Stimulated activated CD4-positive, alpha-beta T cell treated with anti-CD3 and anti-CD28 coated beads, Interleukin-12 subunit alpha, Interleukin-12 subunit beta, amount 100 ng/mL, for 48 hours (primary cell): ENCODE measurements at places on chromosomes 12 and 14.
A peak's percentile ranks its signal among the peaks of the same experiment; 100 is the strongest.

DNA sequence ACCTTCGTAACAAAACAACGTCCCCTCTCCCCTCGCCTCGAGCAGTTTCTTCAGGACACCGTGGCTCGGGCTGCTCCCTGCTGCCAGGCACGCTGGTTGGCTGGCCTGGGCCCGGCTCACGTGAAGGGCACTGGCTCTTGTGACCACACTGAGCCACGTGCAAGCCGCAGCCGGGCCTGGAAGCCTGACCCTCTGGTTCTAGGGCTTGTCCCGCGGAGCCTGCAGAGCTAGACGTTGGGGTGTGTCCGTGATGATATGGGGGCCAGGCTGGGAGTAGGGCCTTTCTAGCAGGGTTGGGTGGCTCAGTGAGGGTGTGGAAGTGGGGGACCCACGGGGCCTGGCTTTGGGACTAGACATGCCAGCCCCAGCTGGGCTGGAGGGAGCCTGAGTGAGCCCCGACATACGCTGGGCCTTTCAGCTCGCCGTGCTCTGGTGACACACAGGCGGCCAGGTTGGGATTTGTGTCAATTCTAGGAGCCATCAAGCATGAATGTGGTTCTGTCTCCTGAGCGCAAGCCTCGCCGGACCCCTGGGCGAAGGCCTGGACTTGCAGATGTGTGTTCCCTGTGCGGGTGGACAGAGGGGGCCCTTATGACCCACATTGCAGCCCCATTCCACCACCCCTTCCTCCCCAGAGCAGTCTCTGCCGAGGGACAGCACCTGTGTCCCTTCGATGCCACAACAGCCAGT lies 13.6 kb upstream of the AMN start:
- DNase-seq = no peak

GRCh38 chr14:96170961-96171592 lies 33.6 kb upstream of the BDKRB2 start:
- DNase-seq = no peak

GRCh38 chr14:49808780-49809179 lies 40.8 kb downstream of the KLHDC2 start:
- no peak for DNase-seq

DNA sequence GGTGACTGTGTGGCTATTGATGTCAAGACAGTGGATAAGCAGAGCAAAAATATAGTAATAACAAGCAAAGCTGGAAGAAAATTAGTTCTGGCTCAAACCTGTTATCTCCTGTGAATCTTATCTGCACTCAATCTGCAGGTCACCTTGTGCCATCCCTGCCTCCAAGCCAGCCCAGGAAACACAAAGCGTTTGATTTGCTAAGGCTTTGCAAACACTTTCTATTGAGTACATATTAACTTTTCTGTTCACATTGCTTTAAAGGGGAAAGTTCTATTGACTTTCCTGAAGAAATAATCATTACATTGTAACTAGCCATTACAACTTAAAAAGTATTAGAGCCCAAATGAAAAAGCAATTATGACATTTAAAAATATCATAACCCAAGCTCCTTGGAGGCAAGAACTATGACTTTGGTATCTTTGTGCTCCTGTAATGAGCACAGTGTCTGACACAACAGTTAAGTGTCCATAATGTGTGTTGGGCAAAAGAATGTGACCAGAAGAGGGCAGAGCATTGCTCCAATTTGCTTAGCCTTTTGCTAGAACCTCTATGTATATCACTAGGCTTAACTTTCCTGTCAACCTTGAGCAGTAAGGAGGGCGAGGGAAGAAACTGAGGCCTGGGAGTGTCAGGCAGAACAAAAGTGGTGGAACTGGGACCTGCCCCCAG lies 24.7 kb downstream of the SERPINA3 start:
- no peak for DNase-seq

- DNase-seq = no peak
Observed at GRCh38 chr12:116773276-116773731, 35.2 kb downstream of the RNFT2 start.

DNA sequence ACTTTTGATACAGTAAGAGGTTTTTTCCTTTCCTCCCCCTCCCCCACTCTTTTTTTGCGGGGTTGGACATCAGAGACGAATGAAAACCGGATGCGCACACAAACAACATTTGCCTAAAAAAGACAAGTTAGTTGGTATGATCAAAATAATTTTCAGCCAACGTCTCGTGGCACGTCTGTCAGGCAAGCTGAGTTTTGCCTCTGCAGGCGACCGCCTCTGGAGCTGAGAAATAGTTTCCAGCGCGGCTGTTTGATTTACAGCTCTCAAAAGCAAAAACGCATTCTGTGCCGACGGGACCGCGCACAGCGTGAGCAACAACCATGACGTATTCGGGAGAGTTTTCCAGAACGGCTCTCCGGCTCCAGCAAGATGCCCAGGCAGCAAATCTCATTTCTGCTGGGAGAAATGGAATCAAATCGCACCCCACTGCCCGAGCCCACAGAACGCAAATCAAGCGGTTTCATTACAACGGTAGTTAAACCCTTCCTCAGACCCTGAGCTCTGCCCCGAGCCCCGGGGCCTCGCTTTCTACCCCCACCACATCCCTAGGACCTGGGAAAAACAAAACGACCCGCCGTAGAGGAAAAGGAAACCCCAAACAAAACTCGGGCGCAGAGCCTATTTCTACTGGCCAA lies 14.2 kb upstream of the CALM1 start:
- peak; percentile 48 for DNase-seq

GRCh38 chr12:44314007-44314500 lies 478.2 kb downstream of the TMEM117 start:
- DNase-seq = no peak

DNA sequence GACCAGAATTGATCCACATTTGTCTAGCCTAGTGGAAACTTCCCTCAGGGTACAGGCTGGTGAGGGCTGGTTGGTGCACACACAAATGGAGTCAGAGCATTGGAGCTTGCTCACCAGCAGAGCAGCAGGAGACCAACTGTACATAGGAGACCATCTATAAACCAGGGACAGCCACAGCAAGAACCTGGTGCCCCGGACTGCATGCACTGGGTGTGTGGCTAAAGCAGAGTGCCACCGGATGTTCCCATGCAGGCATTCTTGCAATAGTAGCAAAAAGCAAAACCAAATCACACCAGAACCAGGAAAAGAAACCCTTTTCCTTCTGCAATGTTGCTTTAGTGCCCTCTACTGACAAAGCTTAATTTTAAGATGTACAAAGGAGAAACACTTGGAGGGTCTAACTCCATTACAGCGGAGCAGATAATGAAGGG lies 136.4 kb downstream of the MDGA2 start:
- no peak for DNase-seq

- DNase-seq = no peak
Observed at GRCh38 chr14:33836203-33836899, 114.5 kb downstream of the EGLN3 start.

- no peak for DNase-seq
Observed at GRCh38 chr14:96623676-96624484, 121.7 kb downstream of the PAPOLA start.

DNA sequence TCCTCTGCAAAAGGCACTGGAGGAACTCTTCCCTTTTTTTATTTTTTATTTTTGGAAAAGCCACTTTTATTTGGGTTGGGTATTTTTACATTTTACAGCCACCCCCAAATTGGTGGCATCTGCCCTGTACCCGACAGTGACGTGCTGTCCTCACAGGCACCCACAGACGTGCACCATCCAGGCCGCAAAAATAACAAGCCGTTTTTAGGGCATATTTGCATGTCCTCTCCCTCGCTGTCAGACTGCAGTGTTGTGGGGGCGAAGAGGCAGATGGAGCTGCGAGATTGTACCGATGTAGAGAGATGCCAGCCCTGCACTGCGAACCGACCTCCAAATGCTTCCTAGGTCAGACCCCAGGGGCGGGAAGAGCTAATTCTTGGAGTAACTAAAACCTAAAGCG lies 12.2 kb downstream of the JDP2 start:
- no peak for DNase-seq

DNA sequence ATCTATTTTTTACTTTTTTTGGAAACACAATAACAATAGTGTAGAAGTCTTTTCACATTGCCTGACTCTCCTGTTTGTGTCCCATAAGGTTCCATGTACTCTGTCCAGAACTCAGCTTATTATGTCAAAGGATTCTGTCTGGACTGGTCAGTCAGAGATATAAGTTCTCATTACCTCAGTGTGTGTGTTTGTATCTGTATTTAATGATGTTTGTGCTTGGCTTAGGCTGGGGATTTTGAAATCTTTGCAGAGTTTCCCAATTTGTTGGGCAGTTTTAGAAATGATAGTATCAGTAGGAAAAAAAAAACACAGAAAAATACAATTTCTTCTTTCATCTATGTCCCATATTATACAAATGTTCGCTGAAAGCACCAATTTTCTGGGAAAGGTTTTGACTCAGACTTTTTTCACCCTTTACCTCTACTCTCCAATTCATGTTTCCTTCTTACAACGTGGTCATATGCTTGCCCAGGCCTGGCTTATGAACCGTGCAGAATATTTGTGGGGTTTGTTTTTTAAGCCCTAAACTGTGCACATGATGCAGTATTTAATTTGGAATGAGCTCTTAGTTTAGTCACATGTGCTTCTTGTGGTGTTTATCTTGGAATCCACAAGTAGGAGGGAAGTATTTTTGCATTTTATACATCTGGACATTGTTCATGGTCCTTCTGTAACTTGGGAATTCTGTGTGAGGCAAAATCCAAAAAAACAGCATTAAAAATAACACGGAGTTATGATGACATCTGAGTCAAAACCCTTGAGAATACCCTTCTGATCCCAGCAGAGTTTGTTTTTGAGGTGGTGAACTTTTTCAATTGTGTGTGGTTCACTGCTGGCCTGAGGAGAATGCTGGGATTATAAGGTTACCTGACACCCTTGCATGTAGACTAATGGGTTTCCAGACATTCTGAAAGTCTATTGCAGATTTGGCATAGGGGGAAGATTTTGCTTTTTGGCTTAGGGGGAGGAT lies 121.2 kb downstream of the RAD51B start:
- no peak for DNase-seq

- DNase-seq = no peak
Observed at GRCh38 chr14:100215330-100215885, 23.5 kb upstream of the YY1 start.

GRCh38 chr14:71751264-71751663 lies 181.0 kb upstream of the RGS6 start:
- no peak for DNase-seq

DNA sequence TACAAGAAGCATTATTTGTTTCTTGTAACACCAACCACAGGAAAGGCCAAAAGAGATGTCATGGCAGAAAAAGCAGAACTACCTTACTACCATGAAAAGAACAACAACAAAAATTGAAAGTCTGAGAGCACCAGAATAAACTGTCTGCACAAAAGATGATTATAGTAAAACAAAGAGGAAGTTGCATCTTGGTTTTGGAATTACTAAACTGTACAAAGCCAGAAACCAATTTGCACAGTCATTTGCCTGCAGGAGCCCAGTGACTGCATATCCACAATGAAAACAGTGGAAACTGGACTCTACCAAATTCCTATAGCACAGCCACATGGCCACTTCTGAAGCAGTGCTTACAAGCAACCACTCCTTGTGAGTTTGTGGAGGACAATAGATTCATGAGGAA lies 276.2 kb downstream of the SSPN start:
- DNase-seq = no peak

DNA sequence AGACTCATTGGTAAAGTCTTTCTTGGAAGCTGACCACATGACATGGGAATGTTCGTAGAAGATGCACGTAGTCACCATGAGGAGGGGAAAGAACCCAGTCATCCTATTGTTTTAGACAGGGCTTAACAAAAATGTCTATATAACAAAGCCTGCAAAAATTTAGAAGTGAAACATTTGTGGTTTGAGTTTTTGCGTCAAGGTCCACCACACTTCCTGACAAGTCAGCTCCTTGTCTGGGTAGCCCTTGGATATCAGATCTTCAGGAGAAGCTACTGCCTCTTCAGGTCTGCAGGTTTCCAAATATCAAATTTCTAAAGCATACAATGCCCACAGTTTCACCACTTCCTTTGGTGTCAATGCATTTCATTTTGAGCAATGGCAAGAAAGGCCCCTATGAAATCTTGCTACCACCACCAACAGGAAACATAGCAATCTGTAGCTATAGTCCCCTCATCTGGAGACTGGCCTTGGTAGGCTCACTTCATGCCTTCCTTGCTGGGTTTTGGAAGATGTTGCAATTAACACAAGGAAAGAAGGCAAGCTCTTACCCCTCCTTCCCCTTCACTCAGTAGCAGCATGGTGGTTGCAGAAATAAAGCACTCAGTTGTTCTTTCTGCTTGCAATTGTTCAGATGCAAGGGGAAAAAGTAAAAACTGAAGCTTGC lies 235.2 kb downstream of the PCNX1 start:
- DNase-seq = no peak

- no peak for DNase-seq
Observed at GRCh38 chr12:114911196-114911595, 227.2 kb upstream of the TBX3 start.

GRCh38 chr14:48690349-48690748 lies 895.8 kb downstream of the RPS29 start:
- DNase-seq = no peak

GRCh38 chr12:127334365-127334764 lies 932.6 kb upstream of the TMEM132C start:
- DNase-seq = no peak

- DNase-seq = no peak
Observed at GRCh38 chr12:105721051-105721825, 390.7 kb downstream of the C12orf75 start.

GRCh38 chr14:30238936-30239335 lies 311.3 kb upstream of the PRKD1 start:
- no peak for DNase-seq

DNA sequence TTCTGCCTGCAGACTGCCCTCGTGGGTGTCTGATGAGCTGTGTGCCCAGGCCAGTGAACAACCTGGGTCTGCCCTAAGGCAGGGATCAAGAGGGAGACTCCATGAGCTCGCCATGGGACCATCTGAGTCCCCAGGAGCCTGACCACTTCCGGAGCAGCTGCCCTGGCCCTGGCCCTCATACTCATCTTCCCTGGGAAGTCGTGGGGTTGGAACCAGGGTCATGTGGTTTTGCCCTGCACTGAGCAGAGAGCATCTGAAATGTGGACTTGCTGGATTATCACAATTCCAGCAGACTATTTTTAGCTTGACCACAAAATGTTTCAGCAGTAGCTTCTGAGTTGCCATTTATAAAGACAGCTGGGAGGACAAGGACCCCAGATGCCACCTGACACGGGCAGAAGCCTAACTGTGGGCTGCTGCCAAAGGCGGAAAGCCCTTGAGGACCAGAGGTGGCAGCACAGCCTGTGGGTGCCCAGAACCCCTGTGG lies 6.7 kb downstream of the BTBD6 start:
- DNase-seq = no peak

- DNase-seq = no peak
Observed at GRCh38 chr12:124174451-124175348, 120.2 kb upstream of the RFLNA start.

- DNase-seq = no peak
Observed at GRCh38 chr14:103124501-103125001, 1.3 kb downstream of the TNFAIP2 start.

GRCh38 chr12:78149459-78149858 lies 318.8 kb downstream of the NAV3 start:
- DNase-seq = no peak

- DNase-seq = no peak
Observed at GRCh38 chr14:88437658-88438057, 52.2 kb downstream of the SPATA7 start.
